ENCODE measurements at places on chromosomes 1 and 21.

GRCh38 chr21:31329456-31330143 lies 14.5 kb downstream of the TIAM1 start:
- DNase-seq: no peak

DNA sequence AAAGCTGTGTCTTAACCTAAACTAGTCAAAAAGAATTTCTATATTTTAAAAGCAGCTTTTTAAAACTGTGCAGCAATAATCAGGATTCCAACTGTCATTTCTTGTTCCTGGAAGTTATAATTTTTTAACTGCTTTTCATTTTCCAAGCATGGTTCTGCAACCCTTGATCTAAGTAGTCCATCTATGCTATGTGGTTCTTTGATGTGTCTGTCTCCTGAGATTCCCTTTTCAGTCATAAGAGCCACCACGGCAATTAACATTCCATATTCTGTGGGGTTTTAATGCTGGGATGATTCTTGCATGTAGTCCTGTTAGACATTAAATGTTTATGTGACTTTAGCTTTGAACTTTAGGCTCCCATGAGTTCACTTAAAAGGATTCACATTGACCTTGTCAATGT lies 220.4 kb downstream of the TPR start:
- no peak for DNase-seq

DNA sequence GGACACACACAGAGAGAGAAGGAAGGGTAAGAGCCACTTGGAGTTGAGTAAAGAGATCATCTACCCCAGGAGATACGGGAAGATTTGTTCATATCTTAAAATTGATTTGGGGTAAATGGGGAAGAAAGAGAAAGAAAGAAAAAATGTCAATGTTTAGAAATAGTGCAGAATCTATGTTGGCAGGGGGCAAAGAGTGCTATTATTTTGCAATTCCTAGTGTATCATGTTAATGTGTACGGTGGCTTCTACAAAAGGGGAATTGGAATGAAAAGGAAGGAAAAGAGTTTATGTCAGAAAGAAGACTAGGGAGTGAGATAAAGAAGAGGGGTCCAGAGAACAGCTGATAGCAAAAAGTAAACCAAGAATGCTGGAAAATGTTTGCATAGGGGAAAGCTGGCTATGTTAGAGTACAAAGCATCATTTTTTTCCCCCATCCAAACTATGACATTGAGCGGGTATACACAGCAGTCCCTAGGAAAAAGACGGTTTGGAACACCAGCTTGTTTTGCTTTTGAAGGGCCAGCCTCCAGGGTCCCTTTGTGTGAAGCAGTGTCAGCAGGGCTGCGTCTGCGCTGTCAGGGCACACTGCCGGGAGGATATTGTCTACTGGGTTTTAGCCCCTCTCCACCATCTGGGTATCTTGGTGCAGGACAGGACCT lies 10.8 kb downstream of the LRRC8D start:
- DNase-seq: no peak

- DNase-seq: no peak
These were observed 1.9 kb upstream of the AK5 start for GRCh38 chr1:77279929-77280328.

- no peak for DNase-seq
These were observed 23.3 kb downstream of the ALPL start for GRCh38 chr1:21532496-21532895.

GRCh38 chr21:18803624-18804023 lies 400.0 kb upstream of the TMPRSS15 start:
- no peak for DNase-seq

GRCh38 chr21:14382486-14382834 lies 486 bp downstream of the HSPA13 start:
- DNase-seq: peak; percentile 15

- DNase-seq: no peak
These were observed 302.8 kb upstream of the ADAMTS5 start for GRCh38 chr21:27269644-27270043.

GRCh38 chr1:220810963-220811362 lies 24.2 kb downstream of the MTARC1 start:
- no peak for DNase-seq

- no peak for DNase-seq
These were observed 83.5 kb downstream of the MAN1C1 start for GRCh38 chr1:25700144-25700523.

- DNase-seq: no peak
These were observed 386.9 kb upstream of the PROX1 start for GRCh38 chr1:213600879-213601278.

- DNase-seq: no peak
These were observed at the start of gene CYP2J2 for GRCh38 chr1:59926381-59927123. Gene CYP2J2 (minus strand): TSS chr1:59926773. CDS start chr1:59926746, 27 bp downstream.

- no peak for DNase-seq
These were observed 14.6 kb downstream of the EXOC8 start for GRCh38 chr1:231322880-231323530.

DNA sequence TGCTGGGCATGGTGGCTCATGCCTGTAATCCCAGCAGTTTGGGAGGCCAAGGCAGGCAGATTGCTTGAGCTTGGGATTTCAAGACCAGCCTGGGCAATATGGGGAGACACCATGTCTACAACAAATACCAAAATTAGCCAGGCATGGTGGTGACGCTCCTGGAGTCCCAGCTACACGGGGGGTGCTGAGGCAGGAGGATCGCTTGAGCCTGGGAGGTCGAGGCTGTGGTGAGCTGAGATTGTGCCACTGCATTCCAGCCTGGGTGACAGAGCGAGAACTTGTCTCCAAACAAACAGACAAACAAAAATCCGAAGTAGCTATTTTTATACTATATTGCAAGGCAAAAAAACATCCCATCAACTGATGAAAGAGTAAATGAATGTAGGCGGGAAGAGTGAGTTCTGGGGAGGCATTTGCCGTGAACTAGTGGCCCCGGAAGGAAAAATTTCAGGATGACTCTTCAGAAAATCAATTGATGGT lies 40.6 kb downstream of the NCMAP start:
- no peak for DNase-seq

Measured in stimulated activated CD8-positive, alpha-beta memory T cell treated with anti-CD3 and anti-CD28 coated beads, Interleukin-2, amount 100 ng/mL, for 48 hours (primary cell).